ENCODE measurements at places on chromosomes 13 and 19.

GRCh38 chr13:106372199-106373155 lies 163.0 kb downstream of the EFNB2 start:
- DNase-seq: no peak

DNA sequence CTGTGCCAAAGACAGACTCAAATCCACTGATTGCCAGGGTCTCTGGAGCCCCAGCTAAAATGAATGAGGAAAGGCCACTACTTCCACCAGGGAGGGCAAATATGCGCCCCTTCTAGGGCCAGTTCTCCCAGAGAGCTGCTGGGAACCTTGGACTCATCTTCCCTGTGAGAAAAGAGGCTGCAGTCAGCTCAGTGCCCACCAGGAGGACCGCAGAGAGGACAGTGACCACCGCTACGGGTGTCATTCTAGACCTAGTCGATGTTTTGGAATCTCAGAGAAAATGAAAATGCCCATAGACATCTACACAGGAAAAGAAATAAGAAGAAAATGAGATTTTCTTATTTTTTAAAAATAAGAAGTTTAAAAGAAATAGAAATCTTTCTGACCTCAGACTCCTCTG lies 235.1 kb downstream of the UQCRFS1 start:
- no peak for DNase-seq

- no peak for DNase-seq
Measured at GRCh38 chr19:46015687-46016425, 7.0 kb downstream of the PGLYRP1 start.

DNA sequence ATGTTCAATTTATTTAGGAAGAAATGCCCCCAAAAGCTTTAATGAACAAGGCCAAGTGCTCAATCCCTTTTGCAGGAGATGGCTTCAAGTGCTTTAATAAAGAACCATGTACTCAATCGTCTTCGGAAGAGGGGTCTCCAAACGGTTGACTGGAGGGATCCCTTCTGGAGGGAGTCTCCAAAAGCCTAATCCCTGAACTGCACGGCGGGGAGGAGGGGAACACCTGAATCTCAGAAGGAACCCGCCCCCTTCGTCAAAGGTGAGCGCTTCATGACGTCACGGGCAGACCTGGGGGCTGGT lies 505 bp downstream of the PAF1 start:
- DNase-seq: no peak

- no peak for DNase-seq
Measured at GRCh38 chr13:75513271-75513670, 24.4 kb downstream of the COMMD6 start.

- DNase-seq: no peak
Measured at GRCh38 chr13:40969169-40969901, 49.8 kb downstream of the ELF1 start.

DNA sequence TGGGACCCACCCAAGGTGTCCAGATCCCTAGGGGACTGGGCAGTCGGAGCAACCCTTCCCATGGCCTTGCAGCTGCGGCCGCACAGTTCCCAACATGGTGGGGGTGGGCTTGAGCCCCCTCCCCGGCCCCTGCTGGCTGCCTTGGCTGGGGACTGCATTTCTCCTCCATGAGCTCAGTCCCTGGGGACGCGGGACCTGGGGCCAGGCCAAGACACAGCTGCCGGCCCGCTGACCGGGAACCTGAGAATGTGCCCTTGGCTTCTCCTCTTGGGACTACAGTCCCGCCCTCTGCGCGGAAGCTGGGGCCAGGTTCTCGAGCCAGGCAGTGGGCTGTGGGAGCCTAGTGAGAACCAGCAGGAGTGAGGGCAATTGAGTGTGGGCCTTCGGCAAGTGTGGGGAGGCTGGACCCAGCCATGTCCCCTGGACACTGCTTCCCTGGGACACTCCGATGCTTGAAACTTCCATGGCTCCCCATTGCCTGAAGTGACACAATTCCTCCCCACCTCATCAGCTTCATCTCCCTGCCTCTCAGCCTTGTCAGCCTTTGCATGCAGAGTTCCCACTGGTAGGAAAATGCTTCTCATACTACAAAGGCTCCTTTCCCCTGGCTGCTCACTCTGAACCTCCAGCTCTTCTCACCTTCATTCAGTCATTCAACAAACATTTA lies 13.1 kb upstream of the NOTCH3 start:
- no peak for DNase-seq

DNA sequence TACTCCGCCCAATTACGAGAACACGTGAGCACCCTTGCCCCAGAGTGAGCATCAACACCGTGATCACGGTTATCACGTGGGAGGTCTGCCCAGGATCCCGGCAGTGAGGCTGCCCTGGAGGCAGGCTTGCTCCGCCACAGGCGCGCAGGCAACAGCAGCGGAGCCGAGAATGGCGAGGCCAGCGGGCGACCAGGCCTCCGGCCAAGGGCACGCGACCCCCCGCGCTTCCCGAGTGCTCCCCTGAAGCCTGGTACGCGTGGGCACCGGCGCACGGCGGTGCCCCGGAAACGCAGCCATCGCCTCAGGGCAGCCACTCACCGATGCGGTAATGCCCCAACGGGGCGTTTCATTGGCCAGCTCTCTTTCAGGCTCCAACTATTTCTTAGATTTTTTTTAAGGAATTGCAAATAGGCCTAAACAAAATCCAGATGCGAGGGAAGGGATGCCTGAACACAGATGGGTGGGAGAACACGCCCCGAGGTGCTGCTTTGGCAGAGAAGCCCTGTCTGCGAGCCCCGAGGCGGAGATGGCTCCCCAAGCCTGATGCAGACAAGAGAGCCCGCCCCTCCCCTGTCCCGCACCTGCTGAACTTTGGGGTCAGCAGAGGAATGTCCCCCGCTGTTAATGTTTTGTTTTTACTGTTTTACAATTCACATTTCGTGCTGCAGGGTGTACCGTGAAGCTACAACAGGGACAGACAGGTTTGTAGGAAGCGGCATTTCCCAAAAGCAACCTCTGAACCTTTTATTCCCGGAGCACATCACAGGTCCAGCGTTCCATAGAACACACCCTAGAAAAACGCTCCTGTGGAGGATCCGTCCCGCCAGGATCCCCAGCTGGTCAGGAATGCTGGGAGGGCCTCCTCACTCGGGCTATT lies 132.7 kb downstream of the ZDHHC20 start:
- DNase-seq: no peak
